Activated CD4-positive, alpha-beta T cell treated with anti-CD3 and anti-CD28 coated beads for 4 hours (primary cell): ENCODE measurements at places on chromosomes 7 and 10.

- no peak for DNase-seq
These were observed 483.9 kb downstream of the SH2D4B start for GRCh38 chr10:81021428-81022129.

DNA sequence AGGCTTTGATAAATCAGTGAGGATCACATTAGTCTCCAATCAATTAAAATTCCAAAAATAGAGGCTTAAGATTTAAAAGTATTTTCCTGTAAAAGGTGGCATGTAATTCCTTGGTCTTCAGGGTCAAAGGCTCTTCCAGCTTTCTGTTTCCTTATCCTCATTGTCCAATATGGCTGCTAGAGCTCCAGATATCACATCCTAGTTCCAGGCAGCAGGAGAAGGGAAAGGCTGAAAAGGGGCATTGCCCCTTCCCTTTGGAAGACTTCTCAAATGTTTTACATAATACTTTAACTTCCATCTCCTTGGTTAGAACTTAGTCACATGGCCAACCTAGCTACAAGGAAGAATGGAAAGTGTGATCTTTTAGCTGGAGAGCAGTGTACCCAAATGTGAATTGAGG lies 39.2 kb upstream of the JAZF1 start:
- no peak for DNase-seq

- DNase-seq: no peak
These were observed 816 bp upstream of the SDK1 start for GRCh38 chr7:3300221-3300650.

GRCh38 chr7:951881-952547 lies 2.5 kb downstream of the ADAP1 start:
- no peak for DNase-seq

DNA sequence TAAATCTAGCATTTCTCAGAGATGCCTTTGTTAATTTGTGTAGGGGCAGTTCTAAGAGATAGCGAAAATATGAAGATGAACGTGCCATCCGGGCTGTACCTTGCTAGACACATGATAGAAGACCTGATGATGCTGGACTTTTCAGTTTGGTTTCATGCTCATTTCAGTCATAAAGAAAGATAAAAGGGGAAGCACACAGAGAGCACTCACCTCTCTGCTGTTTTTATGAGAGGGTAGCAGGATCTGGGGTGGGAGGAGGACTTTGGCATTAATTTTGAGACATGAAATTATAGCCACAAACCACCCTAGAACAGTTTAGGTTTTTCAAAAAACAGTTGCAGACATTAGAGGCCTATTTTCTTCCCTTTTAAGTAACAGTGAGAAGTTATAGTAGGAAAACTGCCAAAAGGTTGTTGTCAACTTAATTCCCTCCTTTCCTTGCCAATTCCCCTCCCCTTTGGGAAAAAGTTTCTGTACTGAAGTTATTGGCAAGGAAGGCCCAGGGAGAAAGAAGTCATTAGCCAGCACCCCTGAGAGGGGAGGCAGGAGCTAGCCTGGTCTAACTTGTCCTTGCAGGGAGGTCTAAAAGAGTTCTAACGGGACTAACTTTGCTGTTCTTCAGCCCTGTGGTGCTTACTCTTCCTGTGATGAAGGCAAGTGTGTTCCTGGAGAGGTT lies 2.6 kb downstream of the ST7 start:
- no peak for DNase-seq

DNA sequence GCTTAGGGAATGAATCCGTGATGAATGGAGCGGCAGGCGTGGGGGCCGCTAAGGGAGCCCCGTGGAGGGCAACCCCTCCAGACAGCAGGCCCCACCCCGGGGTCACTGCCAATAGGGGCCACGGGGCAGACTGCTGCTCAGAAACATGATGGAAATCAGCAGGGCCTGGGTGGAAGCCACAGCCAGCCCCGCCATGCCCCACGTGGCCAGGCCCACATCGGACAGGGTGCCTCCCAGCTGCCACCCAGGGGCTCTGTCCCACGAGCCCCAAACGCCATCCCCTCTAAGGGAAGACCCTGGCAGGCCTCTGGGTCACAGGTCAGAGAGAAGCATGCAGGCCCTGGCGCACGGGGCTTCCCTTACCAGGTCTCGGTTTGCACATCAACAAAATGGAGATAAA lies 28.4 kb downstream of the TNRC18 start:
- no peak for DNase-seq

- DNase-seq: no peak
These were observed 53.0 kb upstream of the INSIG1 start for GRCh38 chr7:155244675-155245074.

DNA sequence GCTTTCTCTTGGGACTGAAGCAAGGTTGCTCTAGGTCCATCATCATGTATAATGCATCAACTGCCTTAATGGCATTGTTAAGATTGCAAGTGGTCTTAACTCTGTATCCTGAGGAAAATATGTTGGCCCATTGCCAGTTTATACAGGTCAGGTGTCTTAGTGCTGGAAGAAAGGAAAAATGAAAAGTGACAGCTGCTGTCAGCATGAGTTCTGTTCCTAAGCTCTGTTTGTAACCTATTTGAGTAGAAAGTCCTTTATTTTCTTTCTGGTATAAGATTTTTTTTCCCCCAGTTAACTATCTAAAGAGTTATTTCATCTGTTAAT lies 127.2 kb downstream of the SRI start:
- DNase-seq: no peak

GRCh38 chr10:129057856-129058663 lies 409.0 kb upstream of the MGMT start:
- no peak for DNase-seq

GRCh38 chr10:43355749-43356371 lies 15.6 kb upstream of the FXYD4 start:
- DNase-seq: no peak

DNA sequence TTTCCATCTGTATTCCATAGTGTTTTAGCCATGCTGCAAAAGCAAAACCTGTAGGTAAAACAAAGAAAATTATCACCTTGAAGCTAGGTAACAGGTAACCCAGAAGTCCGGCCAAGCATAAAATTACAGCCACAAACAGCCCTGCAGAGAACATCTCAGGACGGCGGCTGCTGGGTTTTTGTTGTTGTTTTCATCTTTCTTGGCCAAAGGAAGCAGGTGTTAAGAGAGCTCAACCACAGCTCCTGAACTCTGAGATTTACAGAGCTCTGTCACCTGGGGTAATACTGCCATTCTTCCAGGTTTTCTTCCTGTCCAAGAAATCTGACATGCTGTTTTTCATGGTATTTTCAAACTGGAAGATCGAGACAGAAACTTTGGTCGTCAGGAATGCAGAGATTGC lies 847 bp upstream of the SCIN start:
- no peak for DNase-seq

- DNase-seq: no peak
These were observed 25.3 kb downstream of the DENND11 start for GRCh38 chr7:141676618-141677017.

DNA sequence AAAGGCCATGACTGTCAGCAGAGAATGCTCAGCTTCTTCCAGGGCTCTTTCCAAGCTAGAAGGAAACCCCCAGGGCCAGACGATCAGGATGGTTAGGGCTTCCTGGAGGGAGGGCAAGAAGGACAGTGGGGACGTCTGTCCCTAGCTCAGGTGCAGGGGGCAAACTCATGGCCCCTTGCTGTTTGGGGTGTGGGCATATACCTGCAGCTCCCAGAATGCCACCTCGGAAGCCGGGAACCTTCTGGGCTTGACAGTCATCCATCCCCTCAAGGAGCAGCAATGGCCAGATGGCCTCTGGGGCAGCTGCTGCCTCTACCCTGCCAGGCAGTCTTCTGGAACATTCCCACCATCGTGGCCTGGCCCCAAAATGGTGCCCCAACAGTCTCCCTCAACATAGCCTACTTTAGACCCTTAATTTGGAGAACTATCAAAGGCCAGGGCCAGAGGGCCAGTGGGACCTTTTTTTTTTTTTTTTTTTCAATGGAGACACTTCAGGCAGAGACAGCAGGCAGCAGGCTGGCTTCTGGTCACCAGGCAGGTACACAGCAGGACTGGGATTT lies 40.2 kb upstream of the ZMIZ1 start:
- DNase-seq: no peak

- DNase-seq: no peak
These were observed 810.2 kb downstream of the PCDH15 start for GRCh38 chr10:53990799-53991238.

DNA sequence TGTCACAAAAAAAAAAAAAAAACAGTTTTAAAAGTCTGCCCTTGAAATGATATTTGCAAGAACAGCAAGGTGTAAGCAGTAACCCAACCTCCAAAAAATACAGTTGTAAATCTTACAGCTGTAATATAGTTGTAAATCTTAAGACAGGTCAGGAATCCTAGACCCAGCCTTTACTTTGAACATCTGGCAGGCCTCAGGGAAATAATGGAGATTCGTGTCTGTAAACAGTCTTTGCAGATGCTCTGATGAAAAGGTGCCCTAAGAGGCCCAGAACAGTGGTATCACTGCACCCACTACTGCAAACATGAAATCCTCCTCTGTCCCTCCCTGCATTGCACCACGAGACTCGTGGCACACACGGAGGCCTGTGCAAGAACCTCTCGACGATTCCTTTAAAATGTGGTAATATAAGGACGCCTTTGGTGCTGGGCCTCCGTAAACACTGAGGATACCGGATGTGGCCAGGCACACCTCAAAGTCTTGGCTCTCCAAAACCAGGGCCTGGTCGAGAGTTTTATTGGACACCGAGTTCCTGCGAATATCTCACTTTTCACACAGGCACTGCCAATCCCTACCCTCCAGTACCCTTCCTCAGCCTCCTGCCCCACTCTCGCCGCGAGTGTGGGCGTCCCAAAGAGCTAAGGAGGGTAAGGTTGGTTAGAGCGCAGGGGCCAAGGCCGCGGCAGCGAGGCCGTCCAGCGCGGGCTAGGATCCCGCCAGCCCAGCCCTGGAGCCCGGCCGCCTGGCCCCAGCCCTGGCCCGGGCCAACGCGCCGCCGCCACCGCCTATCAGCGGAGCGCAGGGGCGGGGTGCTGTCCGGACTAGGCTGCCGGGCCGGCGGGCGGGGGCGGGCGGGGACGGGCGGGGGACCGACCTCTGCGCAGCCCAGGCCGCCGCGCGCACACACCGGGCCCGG lies at the start of gene REEP3:
Gene REEP3, plus strand, starts transcription at position 902 of the 916 bp plus-strand sequence. CDS start 145 bp downstream, outside the sequence.
- DNase-seq: peak; percentile 26
